ENCODE measurements at places on chromosomes 6 and 20. TPM values are rescaled to one million over a fixed set of nuclear protein-coding genes. Genes with fewer than 3 reads are reported as not detected.

DNA sequence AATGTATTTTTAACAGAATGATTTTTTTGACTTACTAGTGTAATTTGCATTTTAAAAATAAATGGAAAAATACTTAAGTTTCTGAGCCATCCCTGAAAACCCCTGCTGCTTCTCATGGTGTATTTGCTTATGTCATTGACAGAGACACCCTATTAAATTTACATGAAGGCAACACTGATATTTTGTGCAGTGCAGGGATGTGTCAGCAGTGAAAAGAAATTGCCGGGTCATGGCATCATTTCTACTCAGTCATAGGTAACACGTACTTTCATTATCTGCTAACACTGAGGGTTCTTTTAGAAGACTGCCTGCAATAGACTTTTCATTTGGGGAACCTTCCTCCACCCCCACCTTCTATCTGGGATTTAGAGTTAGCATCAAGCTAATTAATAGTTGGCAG lies 136.7 kb upstream of the RNF217 start:
- H3K4me3 ChIP-seq, result no peak overlapping the region
- H3K27ac ChIP-seq, result no peak overlapping the region
- H3K4me1 ChIP-seq, result no peaks in the 10 kb centered on the region
- H3K36me3 ChIP-seq, result no peaks in the 10 kb centered on the region
- no peak for DNase-seq

- H3K36me3 ChIP-seq, result no peaks in the 10 kb centered on the region
- peaks cover 6% of the 10 kb centered on the region for H3K27me3 ChIP-seq
These were observed 29.6 kb downstream of the BACH2 start for GRCh38 chr6:90266905-90267621.

GRCh38 chr6:40585223-40585622 lies 1.9 kb downstream of the LRFN2 start:
- DNase-seq, result no peak
- H3K36me3 ChIP-seq, result no peaks in the 10 kb centered on the region
- H3K27ac ChIP-seq, result no peak overlapping the region
- H3K4me3 ChIP-seq, result no peak overlapping the region

GRCh38 chr20:64188091-64188490 lies 23.8 kb downstream of the MYT1 start:
- peaks cover 2% of the 10 kb centered on the region for H3K27me3 ChIP-seq
- no peak overlapping the region for H3K4me3 ChIP-seq
- DNase-seq, result no peak
- H3K36me3 ChIP-seq, result no peaks in the 10 kb centered on the region
- no peaks in the 10 kb centered on the region for H3K4me1 ChIP-seq

DNA sequence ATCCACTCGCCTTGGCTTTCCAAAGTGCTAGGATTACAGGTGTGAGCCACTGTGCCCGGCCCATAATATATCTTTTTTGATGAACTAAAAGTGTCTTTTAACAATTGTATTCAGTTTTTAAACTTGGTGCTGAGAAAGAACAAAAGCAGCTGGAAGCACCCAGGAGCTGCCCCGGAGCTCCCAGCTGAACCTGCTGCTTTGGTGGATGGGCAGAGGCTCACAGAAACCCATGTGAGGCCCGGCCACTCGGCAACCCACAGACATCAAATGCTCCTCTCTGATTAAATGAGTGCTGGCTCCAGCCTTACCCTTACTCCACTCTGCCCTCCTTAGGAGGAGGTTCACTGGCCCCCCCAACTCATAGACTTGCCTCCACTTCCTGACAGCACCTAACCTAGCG lies 59.4 kb upstream of the FRMD1 start:
- H3K27ac ChIP-seq, result no peak overlapping the region
- H3K4me1 ChIP-seq, result no peaks in the 10 kb centered on the region
- no peak for DNase-seq
- H3K27me3 ChIP-seq, result no peaks in the 10 kb centered on the region

DNA sequence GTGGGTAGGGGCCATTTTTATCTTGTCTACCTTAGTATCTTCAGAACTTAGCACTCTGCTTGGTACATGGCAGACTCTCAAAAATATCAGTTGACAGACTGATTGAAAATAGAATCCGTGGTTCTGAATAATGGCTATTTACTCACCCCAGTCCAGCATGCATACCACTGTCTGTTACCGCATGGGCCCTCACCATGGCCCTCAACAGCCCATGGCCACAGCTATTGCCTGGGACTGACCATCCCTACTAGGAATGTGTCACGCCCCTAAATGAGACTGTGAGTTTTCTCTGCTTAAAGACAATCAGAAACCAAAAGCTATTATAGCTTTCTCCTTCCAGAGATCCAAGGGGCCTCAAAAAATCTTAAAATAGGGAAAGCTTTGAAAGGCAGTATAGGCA lies 207.7 kb downstream of the ATXN1 start:
- H3K4me3 ChIP-seq, result no peak overlapping the region
- no peak for DNase-seq
- H3K4me1 ChIP-seq, result no peaks in the 10 kb centered on the region
- no peaks in the 10 kb centered on the region for H3K36me3 ChIP-seq
- H3K27me3 ChIP-seq, result no peaks in the 10 kb centered on the region

DNA sequence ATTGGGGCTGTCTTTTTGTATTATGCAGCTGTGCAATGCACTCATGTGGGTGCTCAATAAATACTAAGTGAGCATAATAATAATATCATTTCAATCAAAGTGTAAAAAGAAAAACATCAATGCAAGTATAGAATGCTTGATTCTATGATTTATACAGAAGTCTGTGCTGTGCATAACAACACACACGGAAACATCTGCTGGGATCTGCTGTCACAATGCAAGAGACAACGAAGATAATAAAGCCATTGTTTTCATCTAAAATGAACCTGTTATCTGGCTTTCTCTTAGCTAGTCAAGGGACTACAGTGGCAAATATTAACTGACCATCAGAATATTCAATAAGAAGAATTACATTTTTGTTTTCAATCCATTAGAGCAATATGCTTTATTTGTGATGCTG lies 1156.9 kb upstream of the MAP3K7 start:
- H3K27me3 ChIP-seq, result no peaks in the 10 kb centered on the region
- H3K4me1 ChIP-seq, result no peaks in the 10 kb centered on the region
- no peaks in the 10 kb centered on the region for H3K36me3 ChIP-seq
- no peak for DNase-seq
- H3K4me3 ChIP-seq, result no peak overlapping the region

DNA sequence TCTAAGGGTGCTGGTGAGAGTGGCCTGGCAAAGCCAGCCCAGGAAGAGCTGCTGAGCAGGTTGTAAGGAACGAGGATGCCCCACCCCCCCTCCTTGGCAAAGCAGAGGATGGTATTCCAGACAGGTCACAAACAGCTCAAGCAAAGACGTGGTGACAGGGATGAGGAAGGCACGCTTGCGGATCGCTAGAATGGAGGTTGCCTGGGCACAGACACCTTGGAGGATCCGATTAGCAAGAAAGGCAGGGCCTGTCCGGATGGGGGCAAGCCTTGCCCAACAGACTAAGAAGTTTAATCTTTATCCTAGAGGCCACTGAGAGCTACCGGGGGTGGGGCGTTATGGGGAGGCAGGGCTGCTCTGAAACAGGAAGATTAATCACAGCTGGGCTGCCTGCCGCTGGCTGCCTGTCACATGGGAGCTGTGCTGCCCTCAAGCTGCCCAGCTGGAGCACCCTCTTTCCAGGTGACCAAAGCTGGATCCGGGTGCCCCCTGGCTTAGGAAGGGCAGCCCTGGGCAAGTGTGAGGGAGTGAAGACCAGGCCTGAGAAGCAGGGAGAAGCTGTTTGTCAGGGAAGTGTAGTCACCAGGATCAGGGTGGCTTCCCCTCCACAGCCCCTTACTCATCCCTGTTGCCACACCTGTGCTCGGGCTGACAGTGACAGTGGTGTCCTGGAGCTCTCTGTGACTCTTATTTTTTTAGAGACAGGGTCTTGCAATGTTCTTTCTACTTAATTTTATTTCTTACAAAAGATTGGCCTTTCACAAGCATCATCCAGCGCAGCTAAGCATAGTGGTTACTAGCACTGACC lies 9.1 kb upstream of the MAPK13 start:
- no peaks in the 10 kb centered on the region for H3K36me3 ChIP-seq
- H3K4me1 ChIP-seq, result peaks cover 27% of the 10 kb centered on the region
- no peaks in the 10 kb centered on the region for H3K27me3 ChIP-seq
- 0 out of 2 replicates have a peak overlapping the region, but pooled peaks have one; percentile 6 for H3K4me3 ChIP-seq
- peak overlapping the region; percentile 74 for H3K27ac ChIP-seq
- DNase-seq, result no peak

DNA sequence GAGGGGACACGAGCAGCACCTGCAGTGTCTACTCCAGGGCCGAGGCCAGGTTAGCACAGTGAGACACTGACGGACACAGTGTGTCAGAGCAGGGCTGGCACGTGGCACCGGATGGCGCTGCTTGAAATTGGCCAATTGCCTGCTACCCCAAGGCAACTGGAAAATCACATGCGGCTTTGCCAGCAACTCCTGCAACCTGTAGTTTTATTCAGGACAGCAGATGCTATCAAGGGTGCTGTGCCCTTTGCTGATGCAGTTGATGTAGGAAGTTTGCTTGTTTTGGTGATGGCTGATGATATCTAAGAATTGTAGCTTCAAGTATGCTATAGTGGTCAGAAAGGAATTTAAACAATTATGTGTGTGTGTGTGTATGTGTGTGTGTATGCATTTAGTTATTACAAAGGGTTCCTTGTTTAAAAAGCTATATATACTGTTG lies 25.9 kb downstream of the RIN2 start:
- H3K4me3 ChIP-seq, result no peak overlapping the region
- H3K36me3 ChIP-seq, result no peaks in the 10 kb centered on the region
- DNase-seq, result no peak
- H3K4me1 ChIP-seq, result peaks cover 12% of the 10 kb centered on the region
- no peaks in the 10 kb centered on the region for H3K27me3 ChIP-seq

DNA sequence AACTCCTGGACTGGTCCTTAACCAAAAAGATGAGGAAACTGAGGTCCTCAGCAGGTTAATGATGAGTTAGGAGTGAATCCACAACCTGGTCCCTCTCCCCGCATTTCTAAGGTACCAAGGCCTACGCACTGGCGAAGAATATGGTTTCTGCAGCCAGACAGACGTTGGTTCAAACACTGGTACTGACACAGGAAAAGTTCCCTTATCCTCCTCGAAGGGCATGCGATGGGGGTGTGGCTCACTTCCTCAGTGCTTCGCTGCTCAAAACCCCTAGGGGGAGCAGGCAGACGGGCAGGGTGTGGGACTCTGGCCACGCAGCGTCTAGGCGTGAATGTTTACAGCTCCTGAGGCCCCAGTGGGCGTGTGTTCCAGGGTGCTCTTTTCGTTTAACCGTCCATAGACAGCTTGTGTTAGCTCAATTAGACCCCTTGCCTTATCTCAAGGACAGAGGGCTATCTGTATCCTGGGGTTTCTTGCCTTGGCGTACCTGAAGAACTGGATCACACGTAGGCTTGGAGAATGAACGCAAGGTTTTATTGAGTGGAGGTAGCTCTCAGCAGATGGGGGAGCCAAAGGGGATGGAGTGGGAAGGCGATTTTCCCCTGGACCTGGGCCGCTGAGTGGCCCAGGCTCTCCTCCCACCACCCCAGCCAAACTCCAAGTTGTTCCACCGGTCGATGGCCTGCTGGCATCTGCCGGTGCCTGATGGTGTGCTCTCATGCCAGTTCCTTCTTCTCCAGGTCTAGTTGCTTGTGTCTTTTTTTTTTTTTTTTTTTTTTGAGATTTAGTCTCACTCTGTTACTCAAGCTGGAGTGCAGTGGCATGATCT lies 31.8 kb upstream of the PTPN1 start:
- no peak for DNase-seq
- H3K36me3 ChIP-seq, result no peaks in the 10 kb centered on the region
- no peaks in the 10 kb centered on the region for H3K27me3 ChIP-seq
- no peak overlapping the region for H3K27ac ChIP-seq
- H3K4me1 ChIP-seq, result peaks cover 21% of the 10 kb centered on the region

GRCh38 chr6:73655341-73655917 lies 1.6 kb upstream of the SLC17A5 start:
- DNase-seq, result no peak
- H3K27ac ChIP-seq, result no peak overlapping the region
- H3K4me1 ChIP-seq, result no peaks in the 10 kb centered on the region
- H3K36me3 ChIP-seq, result no peaks in the 10 kb centered on the region
- H3K27me3 ChIP-seq, result no peaks in the 10 kb centered on the region

GRCh38 chr20:46209930-46210671 lies 92.0 kb downstream of the CD40 start:
- H3K4me1 ChIP-seq, result peaks cover 13% of the 10 kb centered on the region
- peaks cover 1% of the 10 kb centered on the region for H3K27me3 ChIP-seq
- no peaks in the 10 kb centered on the region for H3K36me3 ChIP-seq

The SLC17A1 gene
- not detected for polyA plus RNA-seq

The DEFB132 gene
- not detected for polyA plus RNA-seq

The OPRL1 gene
- polyA plus RNA-seq, result 0.24 TPM

The COL21A1 gene
- not detected for polyA plus RNA-seq

The KIF13A gene
- not detected for polyA plus RNA-seq

The PGM3 gene
- 33.8 TPM for polyA plus RNA-seq

The MEP1A gene
- polyA plus RNA-seq, result not detected

The RANBP9 gene
- 4.1 TPM for polyA plus RNA-seq

The RIN2 gene
- polyA plus RNA-seq, result 4.6 TPM

The NRM gene
- 37.5 TPM for polyA plus RNA-seq

The VTA1 gene
- polyA plus RNA-seq, result 120 TPM

The CTAGE9 gene
- polyA plus RNA-seq, result not detected

Measured in GM12878 (cell line).